Left lung (tissue), 14 donors: ENCODE measurements at places on chromosomes 16 and 17. TPM values are rescaled to one million over a fixed set of nuclear protein-coding genes. Genes with fewer than 3 reads are reported as not detected.

Gene MEOX1
- 1.5 TPM for total RNA-seq

Gene MMP28
- 39.5 TPM for total RNA-seq

GRCh38 chr17:72122765-72123529 is 2.1 kb downstream of the SOX9 start:
- no peak overlapping the region for H3K27ac ChIP-seq
- H3K36me3 ChIP-seq, result no peaks in the 10 kb centered on the region
- peak; percentile 41 for DNase-seq
- H3K4me1 ChIP-seq, result peaks cover 9% of the 10 kb centered on the region

DNA sequence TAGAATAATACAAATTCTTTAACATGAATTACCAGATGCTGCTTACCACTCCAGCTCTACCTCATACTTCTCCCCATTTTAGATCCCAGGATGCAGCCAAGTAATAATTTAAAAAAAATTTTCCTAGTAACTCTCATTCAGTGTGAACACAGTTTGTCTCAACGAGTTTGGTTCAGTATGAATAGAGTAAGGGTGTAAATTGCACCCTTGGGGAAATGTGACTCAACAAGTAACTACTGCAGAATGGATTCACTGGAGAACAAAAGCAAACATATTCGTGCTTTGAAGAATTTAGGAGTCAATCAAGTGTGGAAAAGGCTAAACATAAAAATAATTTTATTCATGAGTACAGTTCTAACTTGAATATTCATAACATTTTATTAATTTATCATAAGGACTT is 23.0 kb downstream of the KCNJ16 start:
- DNase-seq, result no peak
- H3K36me3 ChIP-seq, result no peaks in the 10 kb centered on the region
- H3K4me1 ChIP-seq, result no peaks in the 10 kb centered on the region
- H3K4me3 ChIP-seq, result no peak overlapping the region

GRCh38 chr16:81566086-81567007 is 121.7 kb downstream of the CMIP start:
- no peak for DNase-seq
- H3K36me3 ChIP-seq, result peaks cover 7% of the 10 kb centered on the region
- H3K4me1 ChIP-seq, result peaks cover 7% of the 10 kb centered on the region
- H3K27ac ChIP-seq, result no peak overlapping the region
- H3K4me3 ChIP-seq, result no peak overlapping the region

GRCh38 chr16:53232826-53233529 is 178.2 kb downstream of the CHD9 start:
- no peak for DNase-seq
- H3K27me3 ChIP-seq, result no peaks in the 10 kb centered on the region
- H3K4me3 ChIP-seq, result no peak overlapping the region
- H3K27ac ChIP-seq, result no peak overlapping the region
- H3K4me1 ChIP-seq, result no peaks in the 10 kb centered on the region

Gene ENPP7
- total RNA-seq, result not detected

- peak; percentile 58 for DNase-seq
- H3K27ac ChIP-seq, result peak overlapping the region; percentile 85
- H3K36me3 ChIP-seq, result no peaks in the 10 kb centered on the region
- no peaks in the 10 kb centered on the region for H3K27me3 ChIP-seq
- H3K4me3 ChIP-seq, result no peak overlapping the region
- H3K4me1 ChIP-seq, result peaks cover 54% of the 10 kb centered on the region
Observed at GRCh38 chr17:6752068-6752909, 3.6 kb upstream of the XAF1 start.

Gene KRTAP9-8
- total RNA-seq, result not detected

Gene IL17C
- total RNA-seq, result not detected

GRCh38 chr16:12529582-12529981 is 274.1 kb downstream of the CPPED1 start:
- DNase-seq, result no peak
- no peak overlapping the region for H3K27ac ChIP-seq
- H3K4me3 ChIP-seq, result no peak overlapping the region
- H3K27me3 ChIP-seq, result no peaks in the 10 kb centered on the region
- no peaks in the 10 kb centered on the region for H3K36me3 ChIP-seq
- H3K4me1 ChIP-seq, result peaks cover 24% of the 10 kb centered on the region

- H3K4me1 ChIP-seq, result no peaks in the 10 kb centered on the region
- DNase-seq, result peak; percentile 36
Observed at GRCh38 chr16:9033125-9033830, 58.2 kb upstream of the HAPSTR1 start.

DNA sequence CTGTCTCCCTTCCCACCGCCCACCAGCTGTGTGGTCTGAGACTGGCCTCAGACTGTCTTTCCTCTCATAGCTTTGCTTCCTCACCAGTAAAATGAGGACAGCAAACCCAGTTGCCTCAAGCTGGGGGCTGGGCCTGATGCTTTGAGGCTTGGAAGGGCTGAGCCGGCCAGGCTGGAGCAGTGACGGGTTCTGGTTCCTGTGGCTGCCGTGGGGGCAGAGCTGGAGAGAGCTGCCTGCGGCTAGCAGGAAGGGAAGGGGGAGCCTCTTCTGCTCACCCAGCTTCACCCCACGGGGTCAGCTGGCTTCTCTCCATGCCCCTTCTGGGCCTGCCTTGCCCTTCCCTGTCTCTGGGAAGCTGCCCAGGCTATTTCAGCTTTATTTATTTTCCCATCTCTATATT is 23.7 kb downstream of the LASP1 start:
- H3K4me1 ChIP-seq, result peaks cover 36% of the 10 kb centered on the region
- H3K4me3 ChIP-seq, result no peak overlapping the region
- H3K36me3 ChIP-seq, result peaks cover 82% of the 10 kb centered on the region

GRCh38 chr17:20284570-20285295 is 182.6 kb downstream of the LGALS9B start:
- H3K27ac ChIP-seq, result no peak overlapping the region
- no peaks in the 10 kb centered on the region for H3K27me3 ChIP-seq
- DNase-seq, result no peak
- no peak overlapping the region for H3K4me3 ChIP-seq
- H3K4me1 ChIP-seq, result no peaks in the 10 kb centered on the region

- H3K27me3 ChIP-seq, result no peaks in the 10 kb centered on the region
- no peak overlapping the region for H3K27ac ChIP-seq
- DNase-seq, result no peak
- no peaks in the 10 kb centered on the region for H3K4me1 ChIP-seq
Observed at GRCh38 chr17:42337442-42337841, 49.1 kb downstream of the STAT5A start.

DNA sequence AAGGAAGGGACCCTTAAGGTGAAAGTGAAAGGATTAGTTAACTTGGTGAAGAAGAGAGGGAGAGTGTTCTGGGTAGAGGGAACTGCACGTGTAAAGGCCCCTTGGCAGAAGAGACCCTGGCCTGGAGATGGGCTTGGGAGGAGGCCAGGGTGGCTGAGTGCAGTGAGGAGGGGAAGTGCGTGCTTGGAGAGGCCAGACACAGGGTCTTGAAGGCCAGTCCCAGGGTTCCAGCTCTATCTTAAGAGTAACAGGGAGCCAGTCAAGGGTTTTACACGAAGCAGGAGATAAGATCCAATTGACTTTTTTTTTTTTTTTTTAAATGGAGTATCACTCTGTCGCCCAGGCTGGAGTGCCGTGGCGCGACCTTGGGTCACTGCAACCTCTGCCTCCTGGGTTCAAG is 15.2 kb upstream of the DOK4 start:
- no peak for DNase-seq
- H3K27ac ChIP-seq, result no peak overlapping the region
- H3K27me3 ChIP-seq, result no peaks in the 10 kb centered on the region
- H3K4me3 ChIP-seq, result no peak overlapping the region

DNA sequence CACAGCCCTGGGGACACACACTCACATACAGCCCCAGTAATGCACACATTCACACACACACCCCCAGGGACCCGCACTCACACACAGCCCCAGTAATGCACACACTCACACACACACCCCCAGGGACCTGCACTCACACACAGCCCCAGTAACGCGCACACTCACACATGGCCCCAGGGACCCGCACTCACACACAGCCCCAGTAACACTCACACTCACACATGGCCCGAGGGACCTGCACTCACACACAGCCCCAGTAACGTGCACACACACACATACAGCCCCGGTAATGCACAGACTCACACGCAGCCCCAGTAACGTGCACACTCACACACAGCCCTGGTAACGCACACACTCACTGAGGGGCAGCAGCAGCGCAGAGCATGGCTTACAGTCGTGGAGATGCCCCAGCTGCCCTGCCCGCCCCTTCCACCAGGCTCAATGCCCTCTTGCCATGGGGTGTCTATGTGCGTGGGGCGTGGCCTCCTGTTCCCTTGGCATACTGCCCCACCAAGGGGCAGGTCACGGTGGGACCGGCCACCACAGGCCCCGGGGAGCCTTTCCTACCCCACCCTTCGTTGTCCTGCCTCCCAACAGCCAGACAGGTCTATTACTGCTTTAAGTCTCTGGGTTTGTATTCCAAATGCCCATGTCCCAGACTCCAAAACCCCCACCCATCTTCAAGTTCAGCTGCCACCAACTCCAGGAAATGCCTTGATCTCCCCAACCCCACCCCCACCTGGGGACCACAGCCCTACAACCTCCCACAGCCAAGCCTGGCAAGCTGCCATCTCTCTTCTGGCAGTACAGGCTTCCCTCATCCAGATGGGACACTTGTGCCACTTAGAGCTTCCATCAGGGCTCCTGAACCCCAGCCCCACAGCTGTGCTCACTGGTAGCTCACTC is 2.7 kb downstream of the CCDC102A start:
- peaks cover 17% of the 10 kb centered on the region for H3K4me1 ChIP-seq
- H3K4me3 ChIP-seq, result no peak overlapping the region
- no peaks in the 10 kb centered on the region for H3K36me3 ChIP-seq
- peak; percentile 66 for DNase-seq
- H3K27ac ChIP-seq, result peak overlapping the region; percentile 29
- H3K27me3 ChIP-seq, result no peaks in the 10 kb centered on the region
